ENCODE measurements at places on chromosomes 7 and 10. TPM values are rescaled to one million over a fixed set of nuclear protein-coding genes. Genes with fewer than 3 reads are reported as not detected.

Gene SPACDR
- 0.38 TPM for total RNA-seq

Gene AKR1C1
- total RNA-seq, result 2.2 TPM

Gene CYP3A4
- not detected for total RNA-seq

Gene SDK1
- 5.0 TPM for total RNA-seq

Gene PDZD7
- 7.0 TPM for total RNA-seq

Gene GJD4
- total RNA-seq, result 0.27 TPM

Gene MYPN
- 0.08 TPM for total RNA-seq
